Activated CD4-positive, alpha-beta T cell treated with anti-CD3 and anti-CD28 coated beads, Interleukin-2, amount 50 U/mL, for 1 hour (primary cell): ENCODE measurements at places on chromosomes 3 and 15.

GRCh38 chr3:181727341-181728032, 15.8 kb downstream of the SOX2 start:
- DNase-seq: no peak

DNA sequence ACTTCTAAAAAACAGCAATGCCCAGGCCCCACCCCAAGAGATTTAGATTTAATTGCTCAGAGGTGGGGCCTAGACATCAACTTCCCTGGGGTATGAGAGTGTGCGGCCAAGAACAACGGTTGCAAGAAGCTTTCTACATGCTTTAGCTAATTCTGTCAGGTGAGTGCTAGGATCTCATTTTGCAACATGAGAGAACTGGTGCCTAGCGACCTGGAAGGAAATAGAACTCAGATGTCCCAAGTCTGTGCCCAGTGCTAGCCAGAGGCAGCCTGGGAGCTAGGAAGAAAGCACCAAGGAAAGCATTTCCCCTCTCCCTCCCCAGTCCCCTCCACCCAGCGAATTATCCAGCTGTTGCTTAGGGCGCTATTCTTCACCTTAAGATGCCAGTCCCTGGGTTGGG, 22.9 kb upstream of the HRH1 start:
- DNase-seq: no peak

DNA sequence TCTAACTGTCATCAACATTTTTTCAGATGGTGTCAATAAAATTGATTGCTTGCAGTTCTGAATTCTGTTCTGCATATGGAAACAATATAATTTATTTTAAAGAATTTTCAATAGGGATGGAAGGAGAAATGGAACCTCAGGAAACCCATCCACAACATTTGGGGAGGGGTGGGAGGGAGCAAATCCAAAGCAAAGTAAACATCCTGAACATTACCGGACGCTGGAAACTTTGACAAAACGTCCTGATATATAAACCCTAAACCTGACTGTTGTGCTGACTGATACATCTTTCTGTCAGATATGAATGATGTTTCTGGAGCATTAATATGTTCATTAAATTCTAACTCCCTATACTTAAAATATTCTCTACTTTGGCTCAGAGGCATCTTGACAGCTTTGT, 479.0 kb downstream of the FOXP1 start:
- DNase-seq: no peak

DNA sequence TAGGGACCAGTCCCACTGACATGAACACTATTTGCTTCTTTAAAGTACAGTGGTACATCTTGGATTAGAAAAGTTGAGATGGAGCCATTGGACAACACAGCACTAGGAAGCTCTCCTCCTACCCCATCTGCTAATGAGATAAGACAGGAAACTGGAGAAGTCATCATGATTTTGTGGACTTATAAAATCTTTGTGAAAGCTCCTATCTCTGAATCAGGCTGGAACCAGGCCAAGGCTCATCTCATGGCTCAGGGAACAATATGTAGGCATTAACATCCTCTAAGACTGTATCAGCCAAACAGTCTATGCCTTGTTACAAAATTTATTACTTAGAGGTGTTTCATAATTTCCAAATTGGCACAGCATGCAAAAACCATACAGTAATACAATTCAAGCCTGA, 84.1 kb downstream of the BOC start:
- no peak for DNase-seq

- no peak for DNase-seq
Measured at GRCh38 chr3:105976196-105976595, 107.4 kb upstream of the CBLB start.

- DNase-seq: no peak
Measured at GRCh38 chr15:38705436-38706219, 141.0 kb upstream of the RASGRP1 start.
